Astrocyte (in vitro differentiated cells and primary cell): ENCODE measurements at places on chromosomes 13 and 19. TPM values are rescaled to one million over a fixed set of nuclear protein-coding genes. Genes with fewer than 3 reads are reported as not detected.

- peaks cover 57% of the 10 kb centered on the region for H3K27me3 ChIP-seq
- peak overlapping the region; percentile 36 for H3K4me3 ChIP-seq
- H3K4me1 ChIP-seq, result peaks cover 32% of the 10 kb centered on the region
Observed at GRCh38 chr19:10289167-10289835, 451 bp upstream of the ICAM5 start.

GRCh38 chr19:30221176-30221575, 151.0 kb upstream of the ZNF536 start:
- H3K27ac ChIP-seq, result no peak overlapping the region
- no peak overlapping the region for H3K4me3 ChIP-seq
- H3K36me3 ChIP-seq, result no peaks in the 10 kb centered on the region

- H3K27ac ChIP-seq, result no peak overlapping the region
- H3K4me3 ChIP-seq, result no peak overlapping the region
- DNase-seq, result peak; percentile 4
- H3K27me3 ChIP-seq, result no peaks in the 10 kb centered on the region
- H3K4me1 ChIP-seq, result no peaks in the 10 kb centered on the region
Observed at GRCh38 chr13:33794576-33794975, 23.4 kb upstream of the RFC3 start.

DNA sequence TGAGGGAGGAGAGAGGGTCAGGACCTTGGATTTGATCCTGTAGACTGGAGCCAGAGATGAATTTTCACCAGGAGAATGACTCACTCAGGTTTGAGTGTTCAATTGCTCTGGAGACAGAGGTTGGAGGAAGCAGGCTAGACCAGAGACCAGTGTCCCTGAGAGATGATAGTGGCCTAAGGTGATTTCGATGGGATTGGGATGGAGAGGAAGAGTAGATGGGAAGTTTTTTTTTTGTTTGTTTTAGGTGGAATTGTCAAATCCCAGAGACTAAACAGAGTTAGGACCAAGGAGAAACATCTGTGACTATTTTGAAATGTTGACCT, 2.3 kb downstream of the CEBPG start:
- no peak overlapping the region for H3K4me3 ChIP-seq
- peak; percentile 57 for DNase-seq
- H3K27me3 ChIP-seq, result no peaks in the 10 kb centered on the region
- H3K27ac ChIP-seq, result peak overlapping the region; percentile 31

DNA sequence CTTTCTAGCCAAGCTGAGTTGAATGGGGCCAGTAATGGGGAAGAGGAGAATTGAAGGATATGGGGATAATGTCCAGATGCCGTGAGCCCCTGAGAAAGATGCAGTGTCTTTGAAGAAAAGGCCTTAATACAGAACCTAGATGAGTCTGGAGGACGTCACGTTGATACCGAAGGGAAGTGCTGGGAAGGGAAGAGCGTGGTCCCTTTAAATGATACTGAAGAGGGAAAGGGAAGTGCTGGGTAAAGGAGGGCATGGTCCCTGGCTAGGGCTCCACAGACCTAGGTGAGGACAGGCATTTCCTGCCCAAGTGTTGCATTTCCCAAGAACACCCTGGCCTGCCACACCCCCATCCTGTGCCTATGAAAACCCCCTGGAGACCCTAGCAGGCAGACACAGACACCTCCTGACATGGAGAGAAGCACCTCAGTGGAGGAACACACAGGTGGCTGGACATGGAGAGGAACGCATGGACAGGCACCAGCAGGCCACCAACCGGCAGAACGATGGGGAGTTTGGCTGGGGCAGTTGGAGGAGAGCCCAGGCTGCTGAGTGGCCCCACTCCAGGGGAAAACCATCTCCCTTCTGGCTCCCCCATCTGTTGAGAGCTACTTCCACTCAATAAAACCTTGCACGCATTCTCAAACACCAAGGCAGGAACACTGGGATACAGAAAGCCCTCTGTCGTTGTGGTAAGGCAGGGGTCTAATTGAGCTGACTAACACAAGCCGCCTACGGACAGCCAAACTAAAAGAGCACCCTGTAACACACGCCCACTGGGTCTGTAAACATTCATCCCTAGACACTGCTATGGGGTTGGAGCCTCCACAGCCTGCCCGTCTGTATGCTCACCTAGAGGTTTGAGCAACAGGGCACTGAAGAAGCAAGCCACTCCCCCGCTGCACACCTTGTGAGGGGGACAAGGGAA, 34.9 kb upstream of the POMP start:
- H3K4me3 ChIP-seq, result no peak overlapping the region
- no peaks in the 10 kb centered on the region for H3K4me1 ChIP-seq
- no peaks in the 10 kb centered on the region for H3K36me3 ChIP-seq
- H3K27ac ChIP-seq, result no peak overlapping the region

DNA sequence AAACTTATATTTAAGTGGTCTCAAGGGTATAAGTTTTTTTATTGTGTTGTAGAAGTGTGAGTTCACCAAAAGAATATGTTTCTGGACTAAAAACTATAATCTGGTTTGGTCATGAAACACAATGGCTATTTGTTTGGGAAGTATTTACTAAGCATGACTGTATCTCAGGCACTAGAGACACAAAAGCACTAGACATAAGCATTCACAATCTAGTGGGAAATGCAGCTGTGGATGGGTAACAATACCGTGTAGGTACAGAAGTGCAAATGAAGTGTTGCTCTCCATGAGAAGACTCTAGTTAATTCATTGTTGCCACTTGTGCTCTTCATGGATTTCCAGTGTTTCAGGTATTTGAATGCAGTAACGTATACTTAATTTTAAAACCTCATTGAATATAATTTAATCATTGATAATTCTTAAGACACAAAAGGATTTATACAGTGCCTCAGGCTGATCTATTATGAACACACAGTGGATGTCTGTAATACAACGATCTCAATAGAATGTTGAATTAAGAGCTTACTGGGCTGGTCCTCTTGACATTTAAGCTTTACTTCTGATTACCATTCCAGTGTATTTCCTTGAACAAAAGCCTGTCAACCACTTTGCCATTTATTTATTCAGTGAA, 50.9 kb downstream of the TPT1 start:
- no peak overlapping the region for H3K4me3 ChIP-seq
- no peak for DNase-seq
- no peak overlapping the region for H3K27ac ChIP-seq
- no peaks in the 10 kb centered on the region for H3K27me3 ChIP-seq
- peaks cover 7% of the 10 kb centered on the region for H3K36me3 ChIP-seq

- H3K36me3 ChIP-seq, result no peaks in the 10 kb centered on the region
- H3K4me3 ChIP-seq, result no peak overlapping the region
- no peak overlapping the region for H3K27ac ChIP-seq
- no peaks in the 10 kb centered on the region for H3K27me3 ChIP-seq
- DNase-seq, result no peak
Observed at GRCh38 chr19:55633861-55634260, 6.9 kb upstream of the ZNF580 start.

DNA sequence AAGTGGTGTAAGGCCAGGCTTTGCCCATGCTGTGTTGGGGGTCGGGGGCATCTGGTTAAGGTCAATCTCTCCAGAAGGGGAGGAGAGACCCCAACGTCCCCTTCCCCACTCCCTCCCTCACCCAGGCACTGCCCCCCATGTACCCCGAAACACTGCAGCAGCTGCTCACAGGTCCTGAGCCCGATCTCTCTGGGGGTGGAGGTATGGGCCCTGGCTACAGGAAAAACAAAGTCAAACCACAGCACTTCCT, 10.2 kb downstream of the CAPN12 start:
- no peaks in the 10 kb centered on the region for H3K27me3 ChIP-seq
- peaks cover 24% of the 10 kb centered on the region for H3K4me1 ChIP-seq
- H3K36me3 ChIP-seq, result peaks cover 19% of the 10 kb centered on the region
- no peak overlapping the region for H3K27ac ChIP-seq
- no peak overlapping the region for H3K4me3 ChIP-seq

- DNase-seq, result no peak
- H3K4me3 ChIP-seq, result no peak overlapping the region
- peaks cover 30% of the 10 kb centered on the region for H3K4me1 ChIP-seq
- H3K27ac ChIP-seq, result no peak overlapping the region
Observed at GRCh38 chr19:14113762-14114414, 3.7 kb downstream of the PRKACA start.

- no peaks in the 10 kb centered on the region for H3K36me3 ChIP-seq
- no peak overlapping the region for H3K27ac ChIP-seq
- no peak overlapping the region for H3K4me3 ChIP-seq
- no peak for DNase-seq
- H3K27me3 ChIP-seq, result no peaks in the 10 kb centered on the region
Observed at GRCh38 chr13:100547791-100548201, 40.8 kb downstream of the GGACT start.

DNA sequence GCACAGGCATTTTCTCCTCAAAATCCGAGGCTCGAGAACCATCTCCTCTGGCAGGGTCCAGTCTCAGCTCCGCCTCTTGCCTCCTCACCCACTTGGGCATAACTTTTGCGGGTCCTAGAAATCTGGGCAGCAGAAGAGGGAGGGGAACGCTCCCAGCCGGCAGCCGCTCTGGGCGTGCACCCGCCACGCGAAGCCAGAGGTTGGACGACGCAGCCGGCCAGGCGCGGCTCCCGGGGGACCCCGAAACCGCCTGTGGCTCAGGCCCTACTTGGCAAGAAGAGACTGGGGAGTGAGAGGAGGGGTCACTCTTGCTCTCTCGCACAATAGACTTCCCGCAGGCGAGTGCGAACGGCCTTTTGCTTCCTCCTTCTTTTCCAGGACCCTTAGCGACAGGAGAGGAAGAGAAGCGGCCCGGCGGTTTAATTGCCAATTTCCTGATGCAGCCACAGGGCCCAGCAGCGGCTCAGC, 6.0 kb upstream of the SOX1 start:
- H3K27me3 ChIP-seq, result peaks cover 69% of the 10 kb centered on the region
- no peaks in the 10 kb centered on the region for H3K4me1 ChIP-seq

DNA sequence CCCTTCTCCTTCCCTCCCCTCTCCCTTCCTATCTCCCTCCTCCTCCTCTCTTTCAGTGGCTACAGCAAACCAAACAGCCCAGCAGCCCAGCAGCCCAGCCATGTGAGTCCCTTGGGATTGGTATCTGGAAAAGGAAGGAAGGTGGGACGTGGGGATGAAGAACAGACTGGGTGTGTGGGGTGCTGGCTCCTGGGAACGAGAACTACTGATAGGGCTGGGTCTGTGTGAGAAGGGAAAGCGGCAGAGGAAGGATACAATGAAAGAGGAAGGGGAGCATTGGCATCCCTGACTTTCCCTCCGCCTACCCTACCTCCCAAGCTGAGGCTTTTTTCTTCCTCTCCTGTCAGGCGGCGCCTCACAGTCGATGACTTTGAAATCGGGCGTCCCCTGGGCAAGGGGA, 863 bp downstream of the AURKC start:
- no peak overlapping the region for H3K4me3 ChIP-seq
- DNase-seq, result no peak
- no peaks in the 10 kb centered on the region for H3K27me3 ChIP-seq
- H3K36me3 ChIP-seq, result no peaks in the 10 kb centered on the region
- no peaks in the 10 kb centered on the region for H3K4me1 ChIP-seq

DNA sequence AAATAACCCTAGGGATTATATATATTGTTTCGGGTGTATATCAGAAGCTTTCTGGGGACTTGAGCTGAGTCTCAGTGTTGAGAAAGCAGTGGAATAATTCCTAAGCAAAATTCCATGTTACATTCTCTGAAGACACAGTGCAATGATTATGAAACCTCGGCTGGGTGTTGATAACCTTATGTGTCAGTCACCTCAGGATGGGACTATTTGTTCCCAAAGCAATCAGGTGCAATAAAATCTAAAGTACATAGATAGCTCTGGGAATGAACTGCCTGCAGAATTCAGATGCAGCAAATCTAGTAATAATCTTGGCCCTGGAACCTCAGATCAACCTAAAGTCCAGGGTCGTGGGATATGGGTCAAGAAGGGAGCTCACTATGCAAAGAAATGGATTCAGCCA, 53.0 kb downstream of the EDNRB start:
- no peak for DNase-seq
- no peak overlapping the region for H3K27ac ChIP-seq
- no peaks in the 10 kb centered on the region for H3K27me3 ChIP-seq
- no peak overlapping the region for H3K4me3 ChIP-seq
- H3K4me1 ChIP-seq, result no peaks in the 10 kb centered on the region

DNA sequence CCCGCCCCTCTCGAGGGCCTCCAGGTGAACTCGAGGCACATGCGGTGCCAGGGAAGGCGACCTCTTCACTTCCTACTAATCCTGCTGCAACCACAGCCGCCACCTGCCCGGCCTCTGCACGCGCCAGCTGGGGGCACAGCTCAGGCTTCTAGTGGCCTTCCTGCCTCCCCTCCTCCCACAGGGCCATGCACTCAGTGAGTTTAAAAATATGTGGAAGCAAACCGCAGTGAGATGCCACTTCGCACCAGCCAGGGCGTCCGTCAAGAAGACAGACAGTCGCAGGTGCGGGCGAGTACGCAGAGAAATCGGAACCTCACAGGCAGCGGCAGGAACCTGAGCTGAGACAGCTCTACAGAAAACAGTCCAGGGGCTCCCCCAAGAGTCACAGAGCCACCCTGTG, 10.4 kb downstream of the LMNB2 start:
- no peaks in the 10 kb centered on the region for H3K4me1 ChIP-seq
- H3K27ac ChIP-seq, result no peak overlapping the region
- H3K36me3 ChIP-seq, result peaks cover 3% of the 10 kb centered on the region
- no peak overlapping the region for H3K4me3 ChIP-seq
- H3K27me3 ChIP-seq, result no peaks in the 10 kb centered on the region
- DNase-seq, result no peak

DNA sequence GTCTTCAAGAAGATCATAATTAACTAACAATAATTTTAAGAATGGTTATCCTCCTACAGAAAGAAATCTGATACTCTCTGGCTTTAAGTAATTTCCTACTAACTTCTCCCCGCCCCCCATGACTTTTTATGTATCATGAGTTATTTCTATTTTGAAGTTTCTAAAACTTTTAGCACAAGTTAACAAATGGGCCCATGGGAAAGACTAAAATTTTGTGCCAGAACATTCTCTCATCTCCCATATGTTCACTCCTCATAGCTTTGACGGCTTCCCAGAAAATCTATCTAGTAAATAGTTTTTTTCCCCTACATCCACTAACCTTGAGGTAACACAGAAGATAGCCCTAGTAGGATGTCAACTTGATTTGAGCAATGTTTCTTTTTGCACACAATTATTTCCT, 148.3 kb downstream of the POSTN start:
- H3K27ac ChIP-seq, result no peak overlapping the region
- H3K4me3 ChIP-seq, result no peak overlapping the region
- no peak for DNase-seq
- H3K4me1 ChIP-seq, result peaks cover 11% of the 10 kb centered on the region

- no peak overlapping the region for H3K4me3 ChIP-seq
- no peak for DNase-seq
- no peaks in the 10 kb centered on the region for H3K36me3 ChIP-seq
- no peak overlapping the region for H3K27ac ChIP-seq
Observed at GRCh38 chr13:65929436-65929835, 1300.7 kb downstream of the PCDH9 start.

The MBD3L3 gene
- not detected in 2 replicates for total RNA-seq

The ZNF260 gene
- 22.3 and 26.6 TPM in 2 replicates for total RNA-seq

The MTMR6 gene
- 18.5 and 19.3 TPM in 2 replicates for total RNA-seq

The IZUMO2 gene
- not detected in 2 replicates for total RNA-seq

The PET100 gene
- 94.1 and 95.8 TPM in 2 replicates for total RNA-seq

The ATP11A gene
- total RNA-seq, result 35.7 and 38.9 TPM in 2 replicates

The RNF17 gene
- total RNA-seq, result not detected in 2 replicates

The ZNF763 gene
- total RNA-seq, result not detected in 2 replicates

The PCSK4 gene
- 2.7 and 3.9 TPM in 2 replicates for total RNA-seq

The NLRP9 gene
- not detected in 2 replicates for total RNA-seq

The LINGO3 gene
- total RNA-seq, result not detected in 2 replicates

The SLC10A2 gene
- total RNA-seq, result not detected in 2 replicates

The ZNF880 gene
- 8.3 and 11.0 TPM in 2 replicates for total RNA-seq

The CLIP3 gene
- 55.4 and 57.4 TPM in 2 replicates for total RNA-seq

The ATP4A gene
- not detected in 2 replicates for total RNA-seq
